ENCODE measurements at places on chromosomes 13 and 19. TPM values are rescaled to one million over a fixed set of nuclear protein-coding genes. Genes with fewer than 3 reads are reported as not detected.
A peak's percentile ranks its signal among the peaks of the same experiment; 100 is the strongest.

CD79A gene
- not detected for total RNA-seq

PLK5 gene
- 0.45 TPM for total RNA-seq

GJB2 gene
- total RNA-seq: 0.26 TPM

FGF9 gene
- 0.21 TPM for total RNA-seq

SBNO2 gene
- total RNA-seq: 37.4 TPM

PRR19 gene
- 1.4 TPM for total RNA-seq

DNA sequence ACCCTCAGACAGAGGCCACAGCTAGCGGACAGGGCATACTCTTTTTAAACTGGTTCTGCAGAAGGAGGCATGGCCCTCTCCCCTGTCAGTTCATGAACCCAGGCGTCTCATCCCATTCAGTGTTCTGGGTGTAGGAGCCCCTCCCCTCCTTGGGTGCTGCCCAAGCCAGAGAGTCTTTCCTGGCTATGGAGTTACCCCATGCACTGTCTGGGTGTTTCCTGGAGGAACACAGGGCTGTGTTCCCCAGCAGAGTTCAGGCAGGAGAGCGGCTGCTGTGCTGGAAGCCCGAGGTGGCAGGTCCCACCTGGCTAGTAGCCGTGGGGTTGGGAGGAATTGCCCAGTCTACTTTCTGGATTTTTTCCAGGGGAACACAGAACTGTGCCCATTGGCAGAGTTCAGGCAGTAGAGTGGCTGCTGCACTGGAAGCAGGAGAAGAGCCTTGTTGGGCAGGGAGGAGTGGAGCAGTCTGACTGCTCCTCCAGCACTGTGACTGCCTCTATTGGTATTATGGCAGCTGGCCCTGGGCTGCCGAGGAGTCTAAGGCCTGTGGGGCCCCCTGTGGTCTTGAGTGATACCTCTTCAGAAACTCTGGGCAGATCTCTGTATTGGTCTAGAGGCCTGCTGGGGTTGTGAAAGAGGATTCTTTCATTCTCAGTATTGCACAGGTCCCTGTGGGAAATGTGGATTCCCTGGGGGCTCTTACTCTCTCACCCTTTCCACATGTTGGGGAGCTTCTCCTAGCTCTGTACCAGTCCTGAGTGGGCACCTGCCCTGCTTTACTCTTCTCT lies 168.3 kb downstream of the PCDH20 start:
- DNase-seq: peak; percentile 73

DNA sequence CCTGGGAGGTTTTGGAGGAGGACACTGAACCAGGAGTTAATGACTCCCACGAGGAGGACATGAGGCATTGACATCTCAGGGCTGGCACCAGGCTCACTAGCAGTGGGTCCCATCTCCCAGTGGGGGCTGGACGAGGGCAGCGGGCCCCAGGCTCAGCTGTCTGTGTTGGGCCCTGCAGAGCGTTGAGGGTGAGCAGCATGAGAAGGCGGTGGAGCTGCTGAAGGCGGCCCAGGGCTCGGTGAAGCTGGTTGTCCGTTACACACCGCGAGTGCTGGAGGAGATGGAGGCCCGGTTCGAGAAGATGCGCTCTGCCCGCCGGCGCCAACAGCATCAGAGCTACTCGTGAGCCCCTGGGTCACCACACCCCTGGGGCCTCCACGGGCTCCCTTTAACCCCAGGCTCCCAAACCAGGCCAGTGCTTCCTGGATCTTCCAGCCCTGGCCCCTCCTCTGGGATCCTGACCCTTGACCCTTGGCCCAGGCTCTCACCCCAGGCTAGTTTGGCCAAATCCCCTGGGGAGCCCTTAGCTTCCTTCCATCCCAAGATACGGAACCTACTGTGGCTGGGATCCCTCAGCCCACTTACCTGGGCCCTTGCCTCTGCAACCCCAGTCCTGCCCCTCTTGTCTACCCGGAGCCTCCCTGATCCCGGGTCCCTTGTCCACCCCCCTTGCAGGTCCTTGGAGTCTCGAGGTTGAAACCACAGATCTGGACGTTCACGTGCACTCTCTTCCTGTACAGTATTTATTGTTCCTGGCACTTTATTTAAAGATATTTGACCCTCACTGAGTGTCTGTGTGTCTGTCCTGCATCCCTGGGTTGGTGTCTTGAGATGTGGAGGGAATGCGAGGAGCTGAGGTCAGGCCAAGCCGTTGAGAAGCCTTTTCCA lies 1.0 kb downstream of the C19orf73 start:
- no peak for DNase-seq

DNA sequence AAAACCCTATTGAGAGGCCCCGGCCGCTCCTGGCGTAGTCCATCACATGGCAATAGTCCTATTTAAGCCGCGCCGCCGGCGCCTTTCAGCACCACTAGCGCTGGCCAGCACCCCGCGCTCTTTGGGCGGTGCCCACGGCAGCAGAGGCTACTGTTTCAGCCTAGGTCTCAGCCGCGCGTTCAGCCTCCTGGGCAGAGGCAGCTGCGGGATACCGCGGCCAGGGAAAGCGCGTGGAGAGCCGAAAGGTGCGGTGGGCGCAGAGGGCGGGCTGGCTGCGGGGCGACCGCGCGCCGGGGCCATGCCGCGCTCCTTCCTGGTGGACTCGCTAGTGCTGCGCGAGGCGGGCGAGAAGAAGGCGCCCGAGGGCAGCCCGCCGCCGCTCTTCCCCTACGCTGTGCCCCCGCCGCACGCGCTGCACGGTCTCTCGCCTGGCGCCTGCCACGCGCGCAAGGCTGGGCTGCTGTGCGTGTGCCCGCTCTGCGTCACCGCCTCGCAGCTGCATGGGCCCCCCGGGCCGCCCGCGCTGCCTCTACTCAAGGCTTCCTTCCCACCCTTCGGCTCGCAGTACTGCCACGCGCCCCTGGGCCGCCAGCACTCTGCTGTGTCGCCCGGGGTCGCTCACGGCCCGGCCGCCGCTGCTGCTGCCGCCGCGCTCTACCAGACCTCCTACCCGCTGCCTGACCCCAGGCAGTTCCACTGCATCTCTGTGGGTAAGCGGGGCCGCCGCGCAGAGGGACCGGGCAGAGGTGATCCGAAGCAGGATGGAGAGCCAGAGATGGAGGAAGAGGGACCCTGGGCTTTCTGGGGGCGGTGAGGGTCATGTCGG lies at the start of gene GSX1:
Gene GSX1 (plus strand): TSS at position 91 of the 826 bp plus-strand sequence. CDS start 208 bp downstream, at position 299.
- DNase-seq: peak; percentile 94

GRCh38 chr19:43798546-43799409 lies 3.5 kb downstream of the LYPD5 start:
- peak; percentile 91 for DNase-seq

- DNase-seq: no peak
These were observed 46.2 kb downstream of the GATAD2A start for GRCh38 chr19:19451429-19452242.

GRCh38 chr13:95386370-95386769 lies 85.1 kb upstream of the ABCC4 start:
- DNase-seq: no peak

DNA sequence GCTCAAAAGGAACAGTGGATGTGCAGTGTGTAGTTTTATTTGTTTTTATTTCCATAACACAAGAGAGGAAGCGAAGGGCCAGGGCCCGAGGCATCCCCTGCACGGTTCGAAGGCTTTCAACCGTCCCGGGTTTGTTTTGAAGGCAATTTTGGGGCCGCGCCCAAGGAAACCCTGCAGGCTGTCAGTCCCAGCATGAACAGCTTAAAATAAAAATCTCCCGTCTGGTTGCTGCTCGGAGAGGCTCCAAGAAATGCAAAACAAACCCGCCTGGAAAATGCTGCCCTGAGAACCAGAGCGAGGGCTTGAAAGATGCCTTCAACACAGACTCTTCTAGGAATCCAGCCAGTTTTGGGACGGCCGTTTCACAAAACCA lies 16.0 kb downstream of the LSM4 start:
- DNase-seq: no peak

GRCh38 chr19:15181394-15181793 lies 19.4 kb downstream of the NOTCH3 start:
- DNase-seq: no peak

DNA sequence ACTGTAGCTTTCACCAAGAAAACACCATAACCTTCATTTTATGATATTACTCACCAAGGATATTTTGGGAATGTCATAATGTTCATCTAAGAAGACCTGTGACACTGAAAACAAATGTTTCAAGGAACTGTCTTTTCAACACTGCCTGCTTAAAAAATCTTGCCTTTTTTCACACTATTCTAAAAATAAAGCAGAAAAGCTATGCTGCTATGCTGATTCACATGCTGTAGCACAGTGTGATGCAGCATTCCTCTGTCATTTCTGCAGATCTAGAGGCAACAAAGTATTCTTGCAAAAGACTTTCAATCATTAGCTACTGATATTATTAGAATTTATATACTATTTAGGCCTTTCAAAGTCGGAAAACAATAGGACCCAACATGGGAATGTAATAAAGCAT lies 525.7 kb downstream of the UQCRFS1 start:
- DNase-seq: no peak

DNA sequence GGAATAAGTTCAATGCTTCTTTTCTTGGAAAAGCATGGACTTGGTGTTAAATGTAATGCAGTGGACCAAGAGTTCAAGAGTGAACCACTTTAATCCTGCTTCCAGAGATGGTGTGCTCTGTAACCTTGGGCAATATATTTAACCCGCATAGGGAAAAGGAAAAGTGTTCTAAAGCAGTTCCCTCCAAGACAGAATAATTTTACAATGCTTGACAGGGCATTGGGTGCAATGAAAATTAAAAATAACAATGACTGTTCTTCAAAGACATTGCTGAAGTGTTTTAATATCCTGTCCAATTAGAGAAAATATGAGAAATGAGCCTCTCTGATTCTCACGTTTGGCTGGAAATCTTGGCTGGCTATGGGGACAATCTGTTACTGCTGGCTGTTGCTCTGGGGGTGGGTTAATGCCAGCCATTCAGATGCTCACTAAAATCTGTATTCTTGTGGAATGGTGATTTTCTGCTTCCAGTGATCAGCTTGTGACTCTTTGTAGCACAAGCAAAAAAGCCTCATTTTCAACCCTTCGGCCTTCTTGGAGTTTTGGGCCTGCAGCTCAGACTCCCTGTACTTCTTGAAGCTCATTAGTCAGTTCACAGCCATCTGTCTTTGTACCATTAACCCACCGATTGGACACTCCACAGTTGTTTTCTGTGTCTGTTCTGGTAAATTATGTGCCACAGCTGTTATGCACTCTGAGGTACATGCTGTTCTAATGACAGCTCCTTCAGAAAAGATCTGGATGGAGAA lies 310.6 kb downstream of the LMO7 start:
- no peak for DNase-seq
